ENCODE measurements at places on chromosomes 7 and 10.

GRCh38 chr7:122886357-122887081, at the start of gene CADPS2:
Gene CADPS2, minus strand, starts transcription at chr7:122886460. Its CDS starts 123 bp downstream, at chr7:122886337.
- DNase-seq: no peak

- no peak for DNase-seq
Measured at GRCh38 chr7:54330216-54330800, 211.9 kb upstream of the VSTM2A start.

DNA sequence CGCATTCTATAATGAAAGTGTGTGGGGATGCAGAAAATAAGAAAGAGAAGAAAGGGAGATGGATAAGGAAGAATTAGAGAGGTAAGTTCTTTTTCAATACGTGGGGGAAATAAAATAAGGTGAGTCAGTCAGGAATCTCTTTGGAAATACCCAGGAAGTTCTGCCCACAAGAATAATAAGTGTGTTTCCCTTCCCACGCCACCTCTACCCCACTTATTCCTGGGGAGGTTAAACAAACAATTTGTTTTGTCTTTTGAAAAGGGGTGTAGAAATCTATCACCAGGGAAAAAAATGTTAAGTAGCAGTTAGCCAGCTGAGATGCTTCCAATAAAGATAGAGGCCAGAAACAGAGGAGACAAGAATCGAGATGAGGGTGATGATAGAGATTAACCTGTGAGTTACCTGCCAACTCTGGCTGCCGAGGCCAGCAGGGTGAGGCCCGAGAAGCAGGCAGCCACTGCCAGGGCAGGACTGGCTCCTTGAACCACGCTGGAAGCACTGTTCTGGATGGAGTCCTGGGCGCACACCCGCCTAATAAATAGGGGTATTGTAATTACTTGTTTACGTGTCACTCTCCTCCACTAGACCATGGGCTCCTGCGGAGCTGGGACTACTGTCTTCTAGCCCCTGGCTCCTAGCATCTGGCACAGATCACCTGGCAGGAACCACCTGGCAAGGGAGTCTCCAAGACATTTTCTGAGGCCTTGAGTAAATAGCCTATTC, 191.3 kb downstream of the FGFR2 start:
- DNase-seq: no peak

DNA sequence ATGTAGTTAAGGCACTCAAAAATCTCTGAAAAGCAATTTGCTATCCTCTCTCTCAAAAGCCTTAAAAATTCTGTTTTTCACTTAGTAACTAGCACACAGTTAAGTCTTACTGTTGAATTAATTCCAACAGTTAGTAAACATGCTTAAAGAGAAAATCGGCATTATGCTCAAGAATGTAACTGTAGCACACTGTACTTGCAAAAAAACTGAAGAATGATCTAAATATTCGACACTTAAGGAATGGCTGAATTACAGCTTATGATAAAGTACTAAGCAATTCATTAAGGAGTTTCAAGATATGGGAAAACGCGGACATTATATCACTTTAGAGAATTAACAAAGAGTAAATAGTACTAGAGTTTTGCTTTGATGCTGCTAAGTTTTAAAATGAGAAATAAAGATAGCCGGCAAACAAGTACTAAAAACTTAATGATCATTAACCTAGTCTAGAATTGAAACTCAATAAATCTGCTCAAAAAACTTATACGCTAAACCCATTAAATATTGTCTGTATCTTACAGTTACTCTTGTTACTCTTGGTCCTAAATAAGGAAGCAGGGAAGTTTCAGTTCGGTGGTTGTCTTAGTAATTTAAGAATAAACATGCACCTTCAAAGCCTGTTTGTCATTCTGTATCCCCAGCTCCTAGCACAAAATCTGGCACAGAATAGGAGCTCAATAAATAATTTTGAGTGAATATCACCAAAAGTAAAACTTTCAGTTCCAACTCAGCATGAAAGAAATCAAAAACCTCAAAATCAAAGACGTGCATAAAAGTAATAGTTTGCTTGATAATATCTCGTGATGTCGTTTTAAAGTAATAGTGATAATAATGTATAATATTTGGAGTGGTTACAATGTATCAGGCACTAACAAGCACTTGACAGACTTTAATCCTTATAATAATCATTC, 1.2 kb downstream of the TRDMT1 start:
- no peak for DNase-seq

DNA sequence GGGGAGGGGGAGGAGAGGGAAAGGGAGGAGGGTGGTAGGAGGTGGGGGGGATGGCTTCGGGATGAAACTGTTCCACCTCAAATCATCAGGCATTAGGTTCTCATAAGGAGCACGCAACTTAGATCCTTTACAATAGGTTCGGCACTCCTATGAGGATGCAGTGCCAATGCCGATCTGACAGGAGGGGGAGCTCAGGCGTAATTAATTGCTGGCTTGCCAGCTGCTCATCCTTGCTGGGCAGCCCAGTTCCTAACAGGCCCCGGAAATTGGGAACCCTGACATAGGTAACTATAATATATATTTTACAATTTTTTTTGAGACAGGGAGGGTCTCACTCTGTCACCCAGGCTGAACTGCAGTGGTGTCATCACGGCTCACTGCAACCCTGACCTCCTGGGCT, 118.8 kb upstream of the SFMBT2 start:
- no peak for DNase-seq

DNA sequence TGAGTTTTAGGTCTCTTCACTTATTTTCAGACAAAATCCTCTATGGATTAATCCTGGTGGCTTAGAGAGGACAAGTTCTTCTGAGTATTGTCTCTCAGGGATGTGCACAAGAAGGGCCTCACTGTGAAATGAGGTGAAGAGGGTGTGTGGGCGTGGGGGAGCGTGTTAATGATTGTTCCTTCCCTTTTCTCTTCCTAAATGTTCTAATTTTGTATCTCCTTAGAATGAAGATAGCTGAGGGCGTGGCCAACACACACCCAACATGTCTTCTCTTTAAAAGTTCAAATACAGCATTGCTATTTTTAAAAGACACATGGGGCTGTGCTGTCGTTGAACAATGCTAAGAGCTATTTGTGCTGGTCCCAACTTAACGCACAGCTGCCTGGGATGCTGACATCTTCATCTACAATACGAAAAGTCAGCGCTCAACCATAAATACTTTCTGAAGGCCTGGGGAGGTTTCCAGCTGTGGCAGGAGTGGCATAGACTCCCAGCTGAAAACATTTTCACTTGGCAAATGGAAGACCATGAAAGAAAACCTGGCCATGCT, 135.9 kb downstream of the JCAD start:
- no peak for DNase-seq

DNA sequence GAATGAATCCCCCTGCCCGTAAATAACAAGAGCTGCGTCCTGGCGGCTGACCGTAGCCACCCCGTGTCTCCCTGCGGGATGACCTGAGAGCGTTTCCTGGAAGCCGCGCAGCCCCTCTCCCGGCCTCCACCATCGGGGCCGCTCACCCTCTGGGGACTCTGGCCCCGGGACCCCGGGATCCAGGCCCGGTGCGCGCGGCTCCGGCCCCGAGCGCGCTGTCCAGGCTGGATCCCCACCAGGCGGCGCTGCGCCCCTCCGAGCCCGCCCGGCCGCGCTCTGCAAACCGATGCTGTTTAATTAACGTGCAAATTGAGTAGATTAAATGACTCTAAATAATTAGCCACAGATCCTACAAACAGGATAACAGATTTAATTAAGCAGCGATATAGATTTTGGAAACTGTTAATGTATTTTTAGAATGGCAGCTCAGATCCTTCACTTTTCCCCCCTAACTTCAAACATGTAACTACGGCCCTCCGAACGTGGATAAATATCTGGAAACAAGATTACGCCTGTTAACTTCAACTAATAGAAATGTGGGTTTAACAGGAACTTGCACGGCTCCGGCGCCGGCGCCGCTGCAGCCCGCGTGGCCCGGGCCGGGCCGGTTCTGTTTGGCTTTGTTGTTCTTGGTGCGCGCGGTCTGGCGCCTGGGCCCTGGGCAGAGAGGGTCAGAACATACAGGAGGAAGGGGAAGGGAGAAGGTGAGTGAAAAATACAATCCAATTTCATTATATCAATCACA, 7.1 kb upstream of the UNCX start:
- no peak for DNase-seq

- DNase-seq: no peak
Measured at GRCh38 chr7:141704112-141704511, 2.1 kb upstream of the DENND11 start.

DNA sequence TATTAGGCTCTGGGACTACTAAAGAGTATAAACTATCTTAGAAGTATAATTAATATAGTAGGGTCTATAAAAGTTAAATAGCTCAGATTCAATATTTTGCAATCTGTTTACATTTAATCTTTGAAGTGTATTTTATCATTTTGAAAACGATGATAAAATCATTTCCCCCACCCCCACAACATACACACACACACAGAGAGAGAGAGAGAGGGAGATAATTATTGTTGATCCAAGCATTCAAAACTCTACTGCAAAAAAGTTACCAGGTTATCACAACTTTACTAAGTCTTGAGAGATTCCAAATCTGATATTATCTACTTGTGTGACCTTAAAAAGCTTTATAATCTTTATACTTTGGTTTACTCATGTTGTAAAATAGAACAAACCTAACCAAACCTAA, 14.0 kb downstream of the ZNF800 start:
- no peak for DNase-seq

DNA sequence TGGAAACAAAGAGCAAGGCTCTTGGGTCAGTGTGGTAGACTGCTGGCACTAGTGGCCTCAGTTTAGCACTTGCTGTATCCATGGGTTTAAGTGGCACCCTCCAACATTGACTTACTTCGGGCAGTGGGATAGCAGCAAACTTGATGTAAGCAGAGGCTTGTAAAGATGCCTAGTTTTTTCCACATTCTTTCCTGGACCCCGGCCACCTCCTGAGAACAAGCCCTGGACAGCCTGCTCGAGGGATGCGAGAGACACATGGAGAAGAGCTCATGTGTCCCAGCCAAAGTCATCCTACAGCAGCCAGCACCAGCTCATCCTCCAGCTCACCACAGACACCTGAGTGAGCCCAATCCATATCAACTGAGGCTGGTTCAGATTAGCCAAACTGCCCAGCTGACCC, 142.7 kb upstream of the PCBD1 start:
- DNase-seq: no peak

DNA sequence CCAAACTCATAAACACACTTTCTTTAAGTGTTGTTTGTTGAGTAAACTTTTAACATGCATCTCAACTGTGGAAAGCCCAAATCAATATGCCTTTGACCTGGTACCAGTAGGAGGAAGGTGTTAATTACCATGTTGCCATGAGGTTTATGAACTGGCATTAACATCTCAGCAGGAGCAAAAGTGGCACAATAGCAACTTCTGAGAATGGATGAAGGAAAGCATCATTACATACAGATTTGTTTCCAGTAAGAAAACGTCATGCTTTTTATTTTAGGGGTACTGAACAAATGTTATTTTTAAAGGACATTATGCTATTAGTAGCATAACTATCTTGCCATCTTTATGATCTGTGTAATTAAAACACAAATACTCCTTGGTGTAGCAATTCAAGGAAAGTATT, 51.1 kb downstream of the ARMC3 start:
- DNase-seq: no peak

DNA sequence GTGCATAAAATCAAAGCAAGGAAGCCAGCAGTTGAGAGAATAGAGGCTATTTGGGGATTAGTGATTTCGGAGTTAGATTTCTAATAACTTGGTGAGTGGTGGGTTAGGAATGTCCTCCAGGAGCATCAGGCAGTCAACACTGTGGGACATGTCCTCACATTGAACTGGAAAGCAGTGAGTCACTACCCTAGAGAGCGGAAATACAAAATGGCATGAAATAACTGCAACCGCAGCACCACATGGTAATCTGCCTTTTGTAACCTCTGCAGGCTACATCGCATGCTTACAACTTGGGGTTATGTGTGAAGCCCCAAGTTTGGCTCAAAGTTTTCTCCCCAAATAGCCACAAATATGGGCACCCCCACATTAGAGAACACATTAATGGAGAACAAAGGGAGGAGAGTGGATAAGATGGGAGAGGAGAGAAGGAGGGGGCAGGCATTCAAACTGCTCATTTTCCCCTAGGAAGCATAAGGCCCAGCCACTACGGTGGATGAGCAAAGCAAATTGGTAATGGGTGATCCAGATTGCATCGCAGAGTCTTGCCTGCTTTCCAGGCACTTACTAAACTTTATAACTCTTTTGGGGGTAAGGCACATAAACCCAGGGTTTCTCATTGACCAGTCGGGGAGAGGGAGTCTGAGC, 22.0 kb upstream of the SLF2 start:
- DNase-seq: no peak

GRCh38 chr10:129194181-129194870, 272.7 kb upstream of the MGMT start:
- DNase-seq: no peak

- DNase-seq: no peak
Measured at GRCh38 chr10:21530641-21531040, 3.4 kb upstream of the MLLT10 start.
